Kasumi-1 (cell line): ENCODE measurements at places on chromosomes 13 and 19.

GRCh38 chr19:55247621-55248099, 11.2 kb downstream of the PPP6R1 start:
- peak; percentile 72 for DNase-seq

DNA sequence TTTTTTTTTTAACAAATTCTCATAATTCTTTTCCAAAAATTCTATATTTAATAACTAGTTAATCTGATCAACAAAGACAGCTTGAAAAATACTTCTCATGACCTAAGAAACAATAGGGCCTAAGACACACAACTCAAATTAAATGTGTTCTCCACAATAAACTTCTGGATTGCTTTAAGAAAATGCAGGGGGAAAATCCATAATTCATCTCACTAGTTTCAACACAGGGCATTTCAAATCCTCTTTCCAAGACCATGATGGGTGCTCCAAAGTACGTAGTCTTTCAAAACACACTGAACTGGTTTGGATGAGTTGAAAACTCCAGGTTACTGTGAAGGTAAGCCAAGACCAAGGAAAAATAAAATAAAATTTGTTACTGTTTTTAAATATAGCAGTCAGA, 62.6 kb downstream of the DCLK1 start:
- DNase-seq: no peak

GRCh38 chr13:34767778-34768177, 174.3 kb upstream of the NBEA start:
- DNase-seq: no peak

DNA sequence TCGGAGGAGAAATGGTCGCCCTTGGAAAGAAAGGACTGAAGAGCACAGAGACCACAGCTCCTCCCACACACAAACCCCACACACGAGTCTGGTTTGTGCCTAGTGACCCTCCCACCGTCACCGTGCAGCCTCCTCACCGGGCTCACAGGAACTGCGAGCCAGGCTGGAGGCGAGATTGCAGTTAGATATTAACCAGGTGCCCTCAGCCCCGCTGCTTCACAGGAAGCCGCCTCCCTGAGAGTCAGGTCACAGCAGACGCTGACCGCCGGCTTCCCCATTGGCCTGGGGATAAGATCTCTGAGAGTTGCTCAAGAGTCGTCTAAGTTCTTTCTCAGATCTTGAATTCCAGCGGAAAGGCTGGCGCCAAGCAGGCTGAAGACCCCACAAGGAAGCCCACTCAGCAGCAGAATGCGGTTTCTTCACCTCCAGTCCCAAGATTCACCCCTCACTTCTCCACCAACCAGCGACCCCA, 870 bp downstream of the ZNF44 start:
- DNase-seq: peak; percentile 48

- no peak for DNase-seq
Measured at GRCh38 chr19:17180997-17181702, 34.0 kb upstream of the USE1 start.

GRCh38 chr13:75372517-75372916, 109.5 kb downstream of the TBC1D4 start:
- DNase-seq: peak; percentile 72

GRCh38 chr19:35909684-35910035, 1.6 kb upstream of the TYROBP start:
- DNase-seq: no peak

- DNase-seq: no peak
Measured at GRCh38 chr13:51004111-51004865, 94.7 kb downstream of the RNASEH2B start.

- no peak for DNase-seq
Measured at GRCh38 chr13:95508996-95509395, 43.5 kb upstream of the CLDN10 start.

- no peak for DNase-seq
Measured at GRCh38 chr13:93561576-93562225, 335.1 kb downstream of the GPC6 start.

- DNase-seq: peak; percentile 35
Measured at GRCh38 chr19:34041925-34042521, 130.3 kb upstream of the LSM14A start.

GRCh38 chr19:34127684-34128189, 44.6 kb upstream of the LSM14A start:
- DNase-seq: no peak

DNA sequence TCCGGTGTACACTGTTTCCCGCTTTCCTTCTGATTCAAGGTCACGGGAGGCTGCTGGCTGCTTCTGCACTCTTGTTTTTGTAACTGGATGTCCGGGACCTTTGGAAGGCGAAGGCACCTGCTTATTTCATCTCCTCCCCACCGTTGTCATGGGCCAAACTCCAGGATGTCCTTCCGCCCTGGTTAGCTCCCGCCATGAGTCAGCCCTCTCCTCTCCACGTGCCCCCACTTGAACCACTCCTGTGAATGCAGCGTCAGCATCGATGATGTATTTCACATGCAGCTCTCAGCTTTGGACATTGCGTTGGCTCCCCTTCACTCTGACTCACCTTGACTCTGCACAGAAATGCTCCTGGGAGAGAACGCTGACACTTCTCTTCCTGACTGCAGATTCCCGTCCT, 5.5 kb upstream of the GALP start:
- no peak for DNase-seq

DNA sequence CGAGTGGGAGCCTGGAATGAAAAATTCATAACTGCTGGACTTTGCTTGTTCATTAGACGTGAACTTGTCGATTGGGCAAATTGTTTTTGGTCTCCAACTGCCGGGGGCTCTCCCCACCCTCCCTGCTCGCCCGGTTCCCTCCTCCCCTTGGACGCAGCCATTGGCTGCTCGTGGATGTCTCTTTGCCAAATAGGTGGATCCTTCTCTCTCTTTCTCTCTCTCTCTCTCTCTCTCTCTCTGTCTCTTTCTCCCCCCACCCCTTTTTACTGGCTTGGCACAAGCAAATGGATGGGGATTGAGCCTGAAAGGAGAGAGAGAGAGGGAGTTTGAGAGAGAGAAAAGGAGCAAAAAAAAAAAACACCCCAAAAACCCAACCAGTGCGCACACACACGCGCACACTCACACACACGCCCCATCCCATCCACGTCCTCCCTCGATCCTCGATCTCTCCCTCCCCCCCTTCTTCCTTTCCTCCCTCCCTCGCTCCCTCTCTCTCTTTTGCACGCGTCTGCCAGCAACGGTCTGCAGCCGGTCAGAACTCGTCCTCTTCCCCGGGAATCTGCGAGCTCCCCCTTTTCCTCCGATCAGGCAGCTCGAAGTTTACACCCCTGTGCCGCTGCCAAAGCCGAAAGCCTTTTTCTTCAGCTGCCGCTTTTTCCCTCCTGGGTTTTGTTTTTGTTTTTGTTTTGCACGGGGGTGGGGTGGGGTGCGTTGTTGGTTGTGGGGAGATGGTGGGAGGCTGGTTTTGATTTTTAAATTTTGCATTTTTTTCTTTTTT, 27.8 kb downstream of the NFIX start:
- peak; percentile 75 for DNase-seq

GRCh38 chr13:50198508-50198907, 183.3 kb downstream of the KCNRG start:
- DNase-seq: no peak

DNA sequence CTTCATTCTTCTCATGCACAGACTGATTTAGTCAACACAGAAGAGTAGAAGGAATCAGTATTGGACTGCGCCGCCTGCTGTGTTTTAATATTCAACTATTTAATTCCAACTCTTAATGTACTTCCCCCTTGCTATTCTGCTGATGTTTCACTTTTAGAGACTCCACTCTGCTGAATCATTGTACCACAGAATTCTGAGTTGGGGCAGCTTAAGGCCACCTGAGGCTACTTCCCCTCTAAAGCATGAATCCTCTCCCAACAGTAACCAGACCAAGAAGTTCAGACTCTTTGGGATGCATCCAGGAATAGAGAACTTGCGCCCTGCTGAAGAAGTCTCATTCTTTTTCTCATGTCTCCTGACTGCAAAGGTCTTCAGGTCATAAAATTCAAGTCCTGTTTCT, 708.8 kb downstream of the UQCRFS1 start:
- DNase-seq: no peak

- DNase-seq: no peak
Measured at GRCh38 chr19:8025316-8025715, 19.9 kb upstream of the ELAVL1 start.

DNA sequence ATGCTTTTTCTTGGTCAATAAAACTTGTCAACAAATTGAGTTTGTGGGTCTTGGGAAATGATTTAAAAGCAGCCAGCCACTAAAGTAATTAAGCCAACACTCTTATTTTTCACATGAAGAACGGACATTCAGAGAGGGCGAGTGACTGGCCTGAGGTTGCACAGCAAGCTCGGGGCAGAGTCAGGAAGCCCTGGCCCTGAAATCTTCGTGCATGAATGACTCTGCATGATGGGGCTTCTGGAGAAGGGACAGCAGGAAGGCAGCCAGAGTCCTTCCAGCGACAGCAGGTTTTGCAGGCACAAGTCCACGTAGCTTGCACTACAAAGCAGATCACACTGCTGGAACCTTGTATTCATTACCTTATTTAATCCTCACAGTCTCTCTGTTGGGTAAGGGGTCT, 232.5 kb downstream of the ZNF536 start:
- no peak for DNase-seq

GRCh38 chr13:23678795-23679194, 108.6 kb downstream of the TNFRSF19 start:
- DNase-seq: no peak

DNA sequence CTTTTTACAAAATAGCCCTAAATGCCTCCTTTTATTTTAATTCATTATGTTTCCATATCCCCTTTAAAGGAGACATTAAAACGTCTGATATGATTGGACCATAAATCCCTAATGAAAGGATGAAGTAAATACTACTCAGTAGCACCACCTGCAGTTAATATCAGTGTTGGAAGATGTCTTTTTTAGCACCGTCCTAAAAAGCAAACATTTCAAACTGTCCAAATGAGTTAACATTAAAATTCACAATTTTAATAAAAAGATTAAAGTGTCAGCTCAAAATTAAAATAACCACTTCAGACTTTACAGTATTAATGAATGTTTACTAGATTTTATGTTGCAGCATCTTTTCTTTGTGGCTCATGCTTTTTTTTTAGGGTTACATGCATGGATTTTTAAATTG, 12.3 kb downstream of the ZNF507 start:
- DNase-seq: no peak

DNA sequence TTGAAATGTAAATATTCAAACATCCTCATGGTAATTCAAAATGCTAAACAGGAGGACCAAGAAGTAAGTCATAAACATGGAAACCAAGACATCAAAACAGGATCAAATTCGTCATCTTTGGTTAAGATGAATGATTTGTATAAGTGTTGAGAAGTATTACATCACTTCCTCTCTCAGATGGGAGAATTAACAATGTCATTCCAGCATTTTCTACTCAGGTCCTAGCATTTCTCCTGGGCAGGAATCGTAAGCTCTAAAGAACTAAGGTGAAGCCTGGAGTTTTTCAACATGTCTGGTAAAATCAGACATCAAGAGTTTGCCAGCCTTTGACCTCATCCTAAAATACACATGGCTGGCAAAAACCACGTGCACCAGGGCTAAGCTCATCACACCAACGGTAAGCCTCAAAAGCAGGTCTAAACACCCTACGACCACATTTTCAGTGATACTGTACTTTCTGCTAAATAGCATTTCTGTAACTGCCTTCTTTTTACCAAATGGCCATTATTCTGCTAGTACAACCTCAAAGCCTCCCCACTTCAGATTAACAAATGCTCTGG, 24.8 kb downstream of the RANBP3 start:
- no peak for DNase-seq

- DNase-seq: no peak
Measured at GRCh38 chr13:36211567-36211966, 2.8 kb downstream of the SOHLH2 start.

- DNase-seq: no peak
Measured at GRCh38 chr13:96994017-96994857, at the start of gene OXGR1. Gene OXGR1, minus strand, starts transcription at chr13:96994476. Its CDS starts 6,717 bp downstream, at chr13:96987759.

DNA sequence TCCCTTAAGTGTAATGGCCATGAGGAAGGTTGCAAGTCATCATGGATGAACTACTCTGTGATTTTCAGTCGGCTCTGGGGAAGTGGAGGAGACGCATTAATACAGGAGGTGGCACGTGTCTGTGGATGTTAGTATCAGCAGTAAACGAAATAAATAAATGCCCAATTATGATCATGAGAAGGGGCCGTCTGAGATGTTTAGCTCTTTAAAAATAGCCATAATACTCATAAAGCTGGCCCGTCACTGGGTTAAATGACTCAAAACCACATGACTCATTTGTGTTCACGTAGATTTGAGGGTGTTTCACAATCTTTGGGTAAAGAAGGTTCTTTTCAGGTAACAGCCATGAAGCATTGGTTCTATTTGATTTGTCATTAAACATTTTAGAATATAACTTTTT, 620.6 kb downstream of the GPC6 start:
- DNase-seq: no peak

DNA sequence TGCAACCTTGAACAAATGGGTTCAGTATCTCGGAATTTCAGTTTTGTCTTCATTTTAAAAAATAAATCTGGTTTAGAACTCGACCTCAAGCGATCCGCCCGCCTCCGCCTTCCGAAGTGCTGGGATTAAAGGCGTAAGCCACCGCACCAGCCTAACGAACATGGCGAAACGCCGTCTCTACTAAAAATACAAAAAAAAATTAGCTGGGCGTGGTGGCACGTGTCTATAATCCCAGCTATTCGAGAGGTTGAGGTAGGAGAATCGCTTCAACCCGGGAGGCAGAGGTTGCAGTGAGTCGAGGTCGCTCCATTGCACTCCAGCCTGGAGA, 571 bp downstream of the ZNF302 start:
- no peak for DNase-seq

DNA sequence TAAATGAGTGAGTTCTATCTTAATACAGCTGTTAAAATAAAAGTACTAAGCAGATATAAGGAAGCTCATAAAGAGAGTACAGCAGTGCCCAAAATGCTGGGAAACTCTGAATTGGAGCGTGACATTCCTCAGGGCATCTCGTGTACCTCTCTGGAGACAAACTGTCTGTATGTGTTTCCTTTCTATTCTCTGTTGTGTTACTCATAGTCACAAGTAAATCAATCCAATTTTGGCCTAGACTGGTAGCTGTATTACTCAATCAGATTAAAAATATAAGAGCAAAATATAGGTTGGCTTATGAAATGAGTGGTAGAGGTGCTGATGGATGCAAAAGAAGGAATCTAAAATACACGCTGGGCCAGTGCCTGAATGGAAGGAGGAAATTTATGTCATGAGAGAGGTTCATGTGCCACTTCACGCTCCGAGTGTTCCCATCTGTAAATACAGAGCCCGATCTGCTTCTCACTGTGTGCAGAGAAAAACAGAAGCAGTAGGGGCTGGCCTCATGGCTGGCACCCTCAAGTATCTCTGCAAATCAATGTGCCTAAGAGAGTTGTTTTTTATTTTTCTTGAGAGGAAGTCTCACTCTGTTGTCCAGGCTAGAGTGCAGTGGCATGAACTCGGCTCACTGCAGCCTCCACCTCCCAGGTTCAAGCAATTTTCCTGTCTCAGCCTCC, 58.7 kb upstream of the RGCC start:
- DNase-seq: no peak

- DNase-seq: no peak
Measured at GRCh38 chr13:85486663-85487062, 312.6 kb downstream of the SLITRK6 start.

DNA sequence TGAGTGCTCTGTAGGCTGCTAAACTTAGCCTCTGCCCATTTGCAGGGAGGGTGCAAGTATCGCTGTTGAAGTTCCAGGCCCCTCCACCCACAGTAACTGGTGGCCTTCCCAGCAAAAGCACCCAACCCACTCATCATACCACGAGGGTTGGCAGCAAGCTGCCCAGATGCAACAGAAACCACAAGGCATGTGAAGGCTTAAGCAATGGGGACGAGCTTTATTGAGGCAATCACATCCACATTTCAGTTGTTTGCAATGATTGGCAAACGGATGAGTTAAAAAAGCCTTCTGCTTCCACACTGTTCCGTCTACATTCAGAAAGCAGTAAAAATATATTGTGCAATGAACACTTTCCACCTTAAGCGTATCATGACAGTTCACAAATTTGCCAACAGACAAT, 10.3 kb downstream of the GJB6 start:
- DNase-seq: no peak
